ENCODE measurements at places on chromosomes 7 and 10.

DNA sequence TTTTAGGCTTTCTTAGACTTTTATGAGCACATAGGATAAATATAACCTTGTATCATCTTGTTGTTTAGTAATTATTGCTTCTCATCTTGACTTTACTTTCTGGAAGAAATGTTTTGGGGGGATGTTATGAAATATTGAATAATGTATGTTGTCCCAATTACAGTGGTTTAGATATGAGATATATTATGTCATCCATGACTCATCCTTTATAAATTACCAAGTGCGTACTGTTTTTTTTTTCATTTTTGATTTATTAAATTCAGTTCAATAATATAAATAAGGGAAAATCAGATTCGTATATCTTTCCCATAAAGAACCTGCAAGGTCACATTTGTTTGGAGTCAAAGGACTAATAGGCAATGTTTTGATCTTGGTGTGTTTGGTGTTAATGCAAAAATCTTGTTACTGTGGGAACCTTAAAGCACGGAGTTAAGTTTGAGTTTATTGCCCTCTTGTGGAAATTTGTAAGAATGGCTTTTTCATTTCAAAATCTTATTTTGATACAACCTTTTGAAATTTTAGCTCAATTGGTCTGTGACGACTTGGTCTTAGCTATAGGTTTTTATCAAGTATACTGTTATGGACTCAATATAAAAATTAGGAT lies 108.6 kb downstream of the SRI start:
- no peak for DNase-seq

- no peak for DNase-seq
Observed at GRCh38 chr10:60042914-60043313, 136.6 kb upstream of the CCDC6 start.

DNA sequence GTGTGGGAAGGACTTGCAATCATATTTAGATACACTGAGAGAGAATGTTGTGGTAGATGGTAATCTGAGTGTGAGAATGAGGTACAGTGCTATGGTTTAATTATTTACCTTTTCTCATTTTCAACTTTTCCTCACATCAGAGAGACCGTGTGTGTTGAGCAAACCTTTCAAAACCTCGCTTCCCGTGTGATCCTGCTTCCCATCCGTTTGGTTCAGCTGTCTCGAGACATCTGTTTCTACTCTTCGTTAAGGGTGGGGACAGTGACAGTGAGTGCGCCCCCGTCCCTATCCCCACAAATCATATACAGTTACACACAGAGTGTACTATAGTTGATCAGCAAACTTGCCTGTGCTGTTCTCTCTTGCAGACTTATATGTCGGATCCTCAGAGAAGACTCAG lies 33.0 kb upstream of the NOBOX start:
- DNase-seq, result no peak

DNA sequence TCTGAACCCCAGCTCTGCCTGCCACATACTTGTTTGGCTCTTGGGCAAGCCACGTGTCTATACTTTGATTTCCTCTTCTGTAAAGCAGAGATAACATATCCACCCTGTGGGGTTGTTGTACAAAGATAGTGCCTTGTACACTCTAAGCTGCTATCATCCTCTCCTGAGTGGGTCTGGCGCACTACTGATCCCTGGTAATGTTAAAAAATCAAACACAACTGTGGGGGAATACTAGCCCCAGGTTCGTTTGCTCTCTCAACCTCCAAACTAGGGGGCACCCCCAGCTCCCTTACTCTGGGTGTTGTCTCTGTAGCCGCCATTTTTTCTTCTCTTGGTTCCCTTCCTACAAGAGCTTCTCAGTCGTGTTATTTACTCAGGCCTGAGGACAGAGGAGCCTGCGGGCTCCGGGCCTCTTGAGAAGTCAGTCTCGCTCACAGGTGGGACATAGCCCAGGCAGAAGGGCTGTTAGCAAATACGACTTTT lies 1.0 kb downstream of the POLM start:
- peak; percentile 33 for DNase-seq

DNA sequence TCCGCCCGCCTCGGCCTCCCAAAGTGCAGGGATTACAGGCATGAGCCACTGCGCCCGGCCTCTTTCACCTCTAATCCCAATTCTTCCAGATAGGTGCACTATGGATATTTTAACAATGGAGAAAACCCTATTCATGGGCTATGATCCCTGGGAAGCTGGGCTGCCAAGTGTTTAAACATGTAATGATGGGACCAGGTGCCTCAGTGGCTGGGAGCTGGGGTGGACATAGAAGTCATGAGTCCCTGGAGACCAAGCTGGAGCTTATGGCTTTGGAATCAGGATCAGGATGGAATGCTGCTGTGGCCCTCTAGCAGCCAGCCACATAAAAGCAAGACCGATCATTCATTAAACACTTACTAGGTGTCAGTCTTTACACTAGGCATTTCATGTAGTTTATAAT lies 41.8 kb upstream of the IGFBP3 start:
- DNase-seq, result no peak

DNA sequence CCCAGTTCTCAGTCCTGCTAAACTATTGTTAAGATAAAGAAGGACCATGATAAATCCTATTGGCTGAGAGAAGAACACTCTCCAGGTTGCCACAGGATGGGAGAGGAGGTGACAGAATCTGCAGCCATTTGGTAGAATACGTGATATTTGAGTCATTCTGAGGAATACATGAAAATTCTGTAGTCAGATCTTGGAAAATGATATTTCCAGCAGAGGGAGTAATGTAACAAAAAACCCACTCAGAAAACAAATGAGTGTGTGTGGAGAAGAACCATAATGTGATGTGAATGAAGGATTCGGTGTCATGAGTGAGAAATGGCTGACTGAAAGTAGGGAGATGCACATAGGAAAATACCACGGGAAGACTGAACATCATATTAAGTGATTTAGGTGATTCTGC lies 128.5 kb upstream of the PFKP start:
- DNase-seq, result no peak

DNA sequence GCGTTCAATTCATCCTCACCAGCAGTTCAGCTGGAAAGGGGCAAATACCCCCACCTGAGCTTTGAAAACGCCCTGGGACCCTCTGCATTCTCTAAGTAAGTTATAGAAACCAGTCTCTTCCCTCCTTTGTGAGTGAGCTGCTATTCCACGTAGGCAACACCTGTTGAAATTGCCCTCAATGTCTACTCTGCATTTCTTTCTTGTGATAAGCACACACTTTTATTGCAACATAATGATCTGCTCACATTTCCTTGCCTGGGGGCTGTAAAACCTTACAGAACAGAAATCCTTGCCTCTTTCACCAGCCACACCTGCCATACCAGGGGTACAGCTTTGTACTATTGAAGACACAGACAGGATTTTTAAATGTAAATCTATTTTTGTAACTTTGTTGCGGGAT lies 155.8 kb upstream of the LANCL2 start:
- DNase-seq, result no peak

- no peak for DNase-seq
Observed at GRCh38 chr7:1413936-1414639, 45.2 kb downstream of the MICALL2 start.

DNA sequence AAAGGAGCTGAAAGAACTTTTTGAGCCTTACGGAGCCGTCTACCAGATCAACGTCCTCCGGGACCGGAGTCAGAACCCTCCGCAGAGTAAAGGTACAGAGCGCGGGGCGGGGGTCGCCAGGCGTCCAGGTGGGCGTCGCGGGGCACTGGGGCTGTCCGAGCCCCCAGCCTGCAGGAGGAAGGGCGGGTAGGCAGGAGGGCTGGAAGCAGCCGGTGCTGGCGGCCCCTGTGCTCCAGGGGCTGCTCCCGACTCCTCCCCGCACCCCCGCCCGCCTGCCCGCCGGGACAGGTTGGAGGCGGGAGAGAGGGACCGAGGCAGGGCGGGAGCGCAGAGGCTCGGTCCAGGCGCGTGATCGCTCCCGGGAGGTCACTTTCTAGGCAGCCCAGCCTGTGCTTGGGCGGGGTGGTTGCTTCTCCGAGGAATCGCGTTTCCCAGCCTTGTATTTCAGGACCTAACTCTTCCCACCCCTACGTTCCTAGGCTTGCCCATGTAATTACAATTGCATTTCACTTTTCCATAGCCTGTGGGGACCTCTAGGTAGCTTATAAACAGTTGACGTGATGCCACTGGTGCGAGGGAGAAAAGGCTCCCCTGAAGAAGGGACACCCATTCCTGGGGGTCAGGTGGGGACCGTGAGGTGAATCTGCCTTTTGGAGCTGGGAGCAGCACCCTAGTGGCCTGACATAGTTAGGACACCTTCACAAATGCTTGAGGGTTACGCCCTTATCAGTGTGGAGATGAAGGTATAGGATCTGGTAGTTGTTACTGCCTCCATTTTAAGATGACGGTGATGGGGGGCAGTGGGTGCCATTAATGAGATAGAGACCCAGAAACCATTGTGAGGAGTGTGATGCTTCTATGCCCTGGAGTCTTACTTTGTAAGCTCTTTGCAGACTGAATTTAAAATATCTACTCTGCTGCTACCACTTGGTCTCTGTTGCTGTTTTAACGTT lies 148.2 kb downstream of the CELF2 start:
- peak; percentile 89 for DNase-seq

- no peak for DNase-seq
Observed at GRCh38 chr7:155808549-155809331, 3.5 kb downstream of the SHH start.

- no peak for DNase-seq
Observed at GRCh38 chr10:3749011-3749410, 36.0 kb downstream of the KLF6 start.

DNA sequence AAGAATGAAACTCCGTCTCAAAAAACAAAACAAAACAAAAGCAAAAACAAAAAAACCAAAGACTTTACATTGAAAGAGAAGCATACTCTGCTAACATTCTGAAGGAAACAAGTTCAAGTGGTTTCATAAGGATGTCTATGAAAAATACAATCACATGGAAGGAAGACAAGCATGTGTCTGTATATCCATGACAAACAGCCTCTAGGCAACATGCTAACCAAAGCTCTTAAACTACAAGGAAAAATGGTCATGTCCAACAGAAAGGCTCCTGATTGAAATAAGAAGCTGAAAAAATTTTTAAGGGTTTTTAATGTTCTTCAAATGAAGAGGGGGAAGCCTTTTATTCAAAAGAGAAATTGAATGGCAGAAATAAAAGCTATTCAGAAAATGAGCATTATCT lies 64.9 kb downstream of the UBE2H start:
- DNase-seq, result no peak

- no peak for DNase-seq
Observed at GRCh38 chr10:78010278-78010677, 19.0 kb downstream of the POLR3A start.

DNA sequence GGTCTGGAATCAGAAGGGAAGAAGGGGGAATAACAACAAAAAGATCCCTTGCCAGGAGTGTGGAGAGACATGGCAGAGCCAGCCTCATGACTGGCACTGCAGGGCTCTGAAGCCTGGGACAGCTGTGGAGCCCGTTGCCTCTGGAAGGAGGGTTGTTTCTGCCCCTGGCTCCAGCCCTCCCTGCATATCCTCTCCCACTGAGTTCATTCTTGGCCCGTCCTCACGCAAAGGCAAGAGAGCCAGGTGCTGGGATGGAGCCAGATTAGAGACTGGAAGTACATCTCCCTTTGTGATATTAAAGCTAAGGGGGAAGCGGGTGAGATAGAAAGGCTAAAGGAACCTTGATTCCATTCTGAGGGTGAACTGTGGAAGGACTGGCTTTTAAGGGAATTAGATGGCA lies 141.5 kb upstream of the NPVF start:
- no peak for DNase-seq
